ENCODE measurements at places on chromosomes 1 and 21. TPM values are rescaled to one million over a fixed set of nuclear protein-coding genes. Genes with fewer than 3 reads are reported as not detected.

- DNase-seq: no peak
These were observed 2.7 kb downstream of the MIIP start for GRCh38 chr1:12022036-12022435.

DNA sequence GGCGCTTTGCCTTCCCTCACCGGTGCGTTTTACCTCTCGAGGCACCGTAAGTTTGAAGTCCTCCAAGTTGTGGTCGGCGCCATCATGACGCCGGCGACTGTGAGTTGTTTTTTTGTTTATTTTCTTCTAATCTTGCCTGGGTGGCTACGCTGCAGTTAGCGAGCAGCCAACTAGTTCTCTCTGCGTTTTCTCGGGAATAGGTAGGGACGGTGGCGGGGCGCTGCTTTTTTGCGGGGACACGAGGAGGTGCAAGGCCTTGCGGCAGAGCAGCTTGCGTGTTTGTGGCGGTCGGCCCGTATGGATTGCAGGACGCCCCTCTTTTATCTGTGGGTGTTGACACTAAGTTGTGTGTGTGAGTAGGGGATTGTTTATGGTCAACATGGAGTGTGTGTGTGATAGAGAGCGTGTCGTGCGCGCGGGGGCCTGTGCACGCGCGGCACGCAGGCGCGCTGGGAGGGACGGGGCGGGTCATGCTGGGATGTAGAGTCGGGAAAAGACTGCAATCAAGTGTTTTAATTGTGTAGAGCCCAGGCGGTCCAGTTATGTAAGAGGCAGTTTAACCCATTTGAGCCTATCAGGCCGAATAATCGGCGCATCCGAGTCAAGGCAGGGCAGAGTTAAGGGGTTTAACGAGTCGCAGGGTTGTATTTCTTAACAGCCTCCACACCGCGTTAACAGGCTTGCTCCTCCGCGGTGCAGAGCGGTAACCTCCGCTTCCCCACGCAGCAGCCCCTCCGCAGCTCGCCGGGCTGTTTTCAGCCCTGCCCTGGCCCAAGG is 1.2 kb upstream of the NEGR1 start:
- peak; percentile 87 for DNase-seq

- DNase-seq: no peak
These were observed 555.8 kb downstream of the PLA2G4A start for GRCh38 chr1:187384504-187384903.

- DNase-seq: peak; percentile 69
These were observed 5.1 kb upstream of the CTSK start for GRCh38 chr1:150813028-150813707.

- no peak for DNase-seq
These were observed 5.2 kb downstream of the TAL1 start for GRCh38 chr1:47226839-47227215.

GRCh38 chr1:203351037-203351625 is at the start of gene FMOD:
Gene FMOD (minus strand): TSS chr1:203351122. CDS start chr1:203348270, 2,852 bp downstream.
- DNase-seq: peak; percentile 90

CA14 gene
- total RNA-seq: 9.1 TPM

ATP5IF1 gene
- 58.9 TPM for total RNA-seq

OLFM3 gene
- 0.92 TPM for total RNA-seq
